Stimulated activated CD8-positive, alpha-beta memory T cell treated with anti-CD3 and anti-CD28 coated beads, Interleukin-15, amount 100 ng/mL, for 48 hours (primary cell): ENCODE measurements at places on chromosomes 12 and 14.

GRCh38 chr14:74660167-74660566 lies 48.1 kb upstream of the LTBP2 start:
- DNase-seq: no peak

DNA sequence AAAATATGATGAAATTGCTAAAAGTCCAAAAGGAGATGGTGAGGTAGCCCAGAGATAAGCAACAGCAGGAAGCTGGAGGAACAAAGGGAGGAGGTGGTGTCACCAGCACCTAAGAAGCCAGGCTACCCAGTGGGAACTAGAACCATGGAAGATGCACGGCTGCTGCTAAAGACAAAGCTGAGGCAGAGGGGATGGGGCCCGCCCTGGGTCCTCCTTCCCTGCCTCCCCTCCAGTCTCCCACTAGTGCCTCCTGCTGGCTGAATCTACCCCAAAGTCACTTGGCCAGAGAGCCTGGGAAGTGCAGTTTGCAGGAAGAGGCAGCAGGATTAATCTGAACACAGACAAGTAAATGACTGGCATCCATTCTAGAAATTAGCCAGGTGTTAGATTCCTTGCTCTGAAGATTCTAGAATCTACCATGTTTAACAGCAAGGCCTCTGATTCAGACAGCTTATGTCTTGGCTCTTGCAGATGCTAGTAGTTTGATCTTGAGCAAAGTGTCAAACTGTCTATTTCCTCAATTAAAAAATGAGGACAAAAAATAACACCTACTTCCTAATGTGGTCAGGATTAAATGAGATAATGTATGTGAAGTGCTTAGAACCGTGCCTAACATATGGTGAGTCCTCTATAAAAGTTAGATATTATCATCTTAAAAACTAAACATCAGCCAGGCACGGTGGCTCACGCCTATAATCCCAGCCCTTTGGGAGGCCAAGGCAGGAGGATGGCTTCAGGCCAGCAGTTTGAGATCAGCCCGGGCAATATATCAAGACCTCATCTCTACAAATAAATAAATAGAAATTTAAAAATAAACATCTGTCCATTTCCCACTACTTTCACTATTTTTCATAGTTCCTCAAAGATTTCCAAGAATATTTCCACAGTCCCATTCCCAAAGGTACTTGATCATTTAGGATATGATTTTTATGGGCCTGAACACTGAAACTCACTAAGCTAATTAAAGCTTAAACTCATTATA lies 5.8 kb upstream of the LRP10 start:
- no peak for DNase-seq

DNA sequence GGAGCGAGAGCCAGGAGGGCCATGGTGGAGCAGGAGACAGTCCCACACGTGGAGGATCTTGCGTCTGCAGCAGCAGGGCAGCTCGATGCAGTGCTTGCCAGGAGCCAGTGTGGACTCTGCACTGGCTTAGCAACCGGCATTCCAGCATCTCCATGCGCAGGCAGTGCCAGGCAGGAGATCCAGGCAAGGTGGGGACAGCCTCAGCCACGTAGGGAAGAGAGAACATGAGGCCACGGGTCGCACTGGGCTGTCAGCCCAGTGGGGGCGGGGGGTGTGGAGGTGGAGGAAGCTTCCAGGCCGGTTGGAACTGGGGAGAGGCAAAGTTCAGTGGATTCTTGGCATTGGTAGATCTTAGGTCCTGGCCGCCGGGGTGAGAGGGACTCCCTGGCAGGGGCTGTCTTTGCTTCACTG lies 121.0 kb upstream of the EVL start:
- no peak for DNase-seq

DNA sequence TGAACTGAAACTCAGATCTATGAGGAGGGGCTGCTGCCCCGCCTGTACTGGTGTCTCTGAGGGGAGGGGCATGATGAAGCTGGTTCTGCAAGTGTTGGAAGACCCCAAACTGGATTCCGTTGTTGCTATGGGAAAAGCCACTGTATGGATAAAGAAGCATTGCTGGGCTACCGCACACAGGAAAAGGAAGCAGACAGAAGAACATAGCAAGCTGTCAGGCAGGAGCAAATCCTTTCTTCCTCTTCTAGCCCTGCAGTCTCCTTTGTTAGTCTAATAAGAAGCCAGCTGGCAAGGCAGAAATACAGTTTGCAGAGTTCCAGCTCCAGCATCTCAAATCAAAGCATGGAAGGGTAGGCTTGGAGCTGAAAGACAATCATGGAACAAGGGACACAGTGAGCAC lies 26.3 kb upstream of the NR1H4 start:
- DNase-seq: no peak

- no peak for DNase-seq
Observed at GRCh38 chr14:22552001-22552826, 36.8 kb downstream of the DAD1 start.
